ENCODE measurements at places on chromosomes 2 and 18.

DNA sequence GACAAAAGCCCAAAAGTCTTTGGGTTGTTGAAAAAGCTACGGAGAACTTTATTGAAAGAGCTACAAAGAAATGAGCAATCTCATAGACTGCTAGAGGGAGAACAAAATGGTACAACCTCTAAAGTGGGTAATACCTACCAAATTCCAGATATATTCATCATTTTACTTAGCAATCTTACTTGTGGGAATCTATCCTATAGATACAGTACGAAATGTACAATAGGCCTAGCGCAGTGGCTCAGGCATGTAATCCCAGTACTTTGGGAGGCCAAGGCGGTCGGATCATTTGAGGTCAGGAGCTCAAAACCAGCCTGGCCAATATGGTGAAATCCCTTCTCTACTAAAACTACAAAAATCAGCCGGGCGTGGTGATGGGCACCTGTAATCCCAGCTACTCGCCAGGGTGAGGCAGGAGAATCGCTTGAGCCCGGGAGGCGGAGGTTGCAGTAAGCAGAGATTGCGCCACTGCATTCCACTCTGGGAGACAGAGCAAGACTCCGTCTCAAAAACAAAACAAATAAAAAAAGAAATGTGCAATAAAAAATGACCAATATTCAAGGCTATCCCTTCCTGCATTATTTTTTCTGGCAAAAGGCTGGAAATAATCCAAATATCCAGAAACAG, 10.1 kb downstream of the EXOC6B start:
- no peak for DNase-seq

DNA sequence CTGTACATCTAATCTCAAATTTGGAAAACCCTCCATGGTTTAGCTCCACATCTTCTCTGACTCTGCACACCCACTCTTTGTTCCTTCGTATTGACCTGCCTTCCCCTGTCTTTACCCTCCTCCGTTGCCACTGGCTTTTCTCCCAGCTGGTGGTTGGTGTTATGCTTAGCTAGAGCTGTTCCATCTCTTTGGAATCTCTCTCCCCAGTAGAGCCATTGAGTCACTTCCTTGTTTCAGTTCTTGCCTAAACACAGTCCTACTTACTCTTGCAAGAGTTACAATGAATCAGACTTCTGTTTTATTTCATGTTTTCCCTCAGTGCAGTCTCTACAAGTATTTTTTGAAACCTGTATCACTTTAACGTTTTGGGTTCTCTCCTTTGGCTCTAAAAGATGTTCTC, 263.9 kb downstream of the LTBP1 start:
- DNase-seq: no peak

DNA sequence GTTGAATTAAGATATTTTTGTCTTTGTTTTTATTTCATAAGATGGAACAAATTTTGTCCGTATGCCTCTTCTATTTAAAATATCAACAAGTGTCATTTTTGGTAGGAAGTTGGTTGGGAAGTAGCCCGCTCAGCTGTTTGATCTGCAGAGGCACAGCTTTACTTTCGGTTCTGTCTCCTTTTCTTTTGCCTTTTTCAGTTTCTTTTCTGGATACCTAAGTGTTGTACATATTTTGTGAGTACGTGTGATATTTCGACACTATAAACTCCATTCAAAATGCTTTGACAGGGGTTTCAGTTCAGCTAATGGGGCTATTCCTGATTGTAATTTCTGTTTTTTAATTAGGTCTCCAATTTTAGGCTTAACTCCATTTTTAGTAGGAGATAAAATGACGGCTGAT, 1785.0 kb upstream of the LRRTM1 start:
- no peak for DNase-seq

- no peak for DNase-seq
These were observed 36.6 kb upstream of the PPP1R1C start for GRCh38 chr2:181949047-181949446.

GRCh38 chr18:1011349-1011748, 106.7 kb downstream of the ADCYAP1 start:
- no peak for DNase-seq

DNA sequence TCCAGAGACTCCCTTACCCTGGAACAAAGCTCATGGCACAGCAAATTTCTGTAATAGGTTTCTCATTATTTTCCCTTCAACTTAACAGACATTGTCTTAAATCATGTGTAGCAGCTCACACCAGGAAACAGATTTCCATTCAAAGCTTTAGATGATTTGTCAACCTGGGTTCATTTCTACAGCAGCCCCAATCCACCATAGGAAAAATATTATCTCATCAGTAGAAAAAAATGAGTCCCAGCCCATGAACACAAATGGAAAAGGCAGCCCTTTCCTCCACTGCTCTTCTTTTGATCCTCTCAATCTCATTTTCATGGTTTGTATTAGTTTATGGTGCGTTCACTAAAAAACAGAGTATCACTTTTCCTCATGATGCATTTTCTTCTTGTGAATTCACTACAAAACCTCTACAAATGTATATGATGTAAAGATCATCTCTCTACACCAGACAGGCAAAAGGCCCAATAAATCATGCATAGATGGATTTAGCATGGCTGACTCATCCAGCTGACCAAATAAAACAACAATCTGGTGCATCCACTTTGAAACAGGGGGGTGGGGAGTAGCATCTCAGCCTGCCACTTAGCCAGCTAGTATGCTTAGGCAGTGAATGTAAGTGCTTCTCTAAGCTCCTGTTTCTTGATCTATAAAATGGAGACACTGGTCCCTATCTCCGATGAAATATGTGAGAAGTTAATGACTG, 78.6 kb downstream of the SATB2 start:
- DNase-seq: no peak

GRCh38 chr2:185299867-185300266, 438.7 kb upstream of the FSIP2 start:
- DNase-seq: no peak

- DNase-seq: no peak
These were observed 82.6 kb upstream of the FOSL2 start for GRCh38 chr2:28310107-28310506.

DNA sequence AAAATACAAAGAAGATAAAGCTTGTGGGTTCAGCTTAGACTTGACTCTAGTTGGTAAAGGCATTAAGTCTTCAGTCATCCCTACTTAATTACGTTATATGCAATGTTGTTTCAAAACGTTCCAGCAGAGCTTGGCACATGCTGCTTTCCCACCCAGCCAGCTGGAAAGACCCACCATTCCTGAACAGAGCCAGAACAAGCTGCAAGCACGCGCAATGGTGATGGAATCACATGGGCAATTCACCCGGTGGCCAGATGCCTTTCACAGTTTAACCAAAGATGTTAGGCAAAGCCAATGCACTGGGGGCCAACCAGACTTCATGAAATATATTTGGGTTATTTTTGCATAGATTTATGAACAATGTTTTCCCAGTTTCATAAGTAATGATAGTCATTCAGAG, 123.4 kb upstream of the CDH20 start:
- no peak for DNase-seq

GRCh38 chr2:184367211-184367610, 231.1 kb upstream of the ZNF804A start:
- no peak for DNase-seq

DNA sequence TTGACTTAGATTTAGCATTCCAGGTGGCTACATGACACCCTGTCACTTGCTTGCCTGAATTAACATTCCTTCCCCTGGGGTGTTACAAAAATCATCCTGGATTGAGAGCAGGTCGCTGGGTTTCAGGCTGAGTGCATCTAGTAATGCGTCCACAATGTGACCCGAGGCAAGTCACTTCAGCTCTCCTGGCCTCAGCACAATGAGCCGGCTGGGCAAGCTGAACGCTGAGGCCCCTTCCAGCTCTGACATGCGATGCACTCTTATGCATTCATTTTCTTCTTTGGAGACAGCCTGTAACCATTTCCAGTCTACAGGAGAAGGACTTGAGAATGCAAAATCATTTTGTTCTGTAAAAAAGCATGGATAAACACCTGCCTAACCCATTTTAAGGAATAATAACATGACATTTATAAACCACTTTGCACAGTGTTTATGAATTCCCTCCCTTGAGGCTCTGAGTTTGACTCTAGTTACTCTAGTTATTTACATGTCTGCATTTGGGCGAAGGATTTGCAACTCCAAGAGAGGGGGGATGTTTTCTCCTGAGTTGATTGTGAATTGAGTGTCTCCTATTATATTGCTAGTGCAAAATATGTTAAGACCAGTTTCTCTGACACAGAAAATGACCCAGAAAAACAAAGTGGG, 63.0 kb upstream of the CPO start:
- no peak for DNase-seq

GRCh38 chr2:65456886-65457285, 24.5 kb upstream of the SPRED2 start:
- no peak for DNase-seq

GRCh38 chr2:13515254-13515653, 798.5 kb downstream of the TRIB2 start:
- DNase-seq: no peak

DNA sequence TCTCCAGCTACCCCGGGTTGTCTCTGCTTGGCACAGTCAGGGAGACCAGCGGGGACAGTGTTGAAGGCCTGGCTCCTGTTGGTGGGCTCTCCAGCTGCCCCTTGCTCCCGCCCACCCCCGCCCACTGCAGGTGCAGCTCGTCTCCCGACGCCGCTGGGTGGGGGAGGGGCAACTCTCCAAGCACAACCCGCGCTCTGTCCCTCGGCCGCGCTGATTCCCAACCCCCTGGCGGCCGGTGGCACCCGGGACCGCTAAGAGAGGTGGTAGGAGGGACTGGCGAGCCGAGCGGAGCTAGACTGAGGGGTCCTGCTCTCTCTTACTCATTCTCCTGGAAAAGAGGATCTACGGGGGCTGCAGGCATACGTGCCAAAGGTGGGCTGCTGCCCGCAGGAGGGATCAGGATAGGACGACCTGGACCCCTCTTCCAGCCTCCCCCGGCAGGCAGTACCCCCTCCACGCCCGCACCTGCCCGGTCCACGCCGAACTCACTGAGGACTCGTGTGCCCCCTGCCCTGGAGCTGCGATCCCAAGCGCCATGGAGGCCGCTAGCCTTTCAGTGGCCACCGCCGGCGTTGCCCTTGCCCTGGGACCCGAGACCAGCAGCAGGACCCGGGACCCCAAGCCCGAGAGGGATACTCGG, 44.5 kb downstream of the DDX18 start:
- DNase-seq: no peak

DNA sequence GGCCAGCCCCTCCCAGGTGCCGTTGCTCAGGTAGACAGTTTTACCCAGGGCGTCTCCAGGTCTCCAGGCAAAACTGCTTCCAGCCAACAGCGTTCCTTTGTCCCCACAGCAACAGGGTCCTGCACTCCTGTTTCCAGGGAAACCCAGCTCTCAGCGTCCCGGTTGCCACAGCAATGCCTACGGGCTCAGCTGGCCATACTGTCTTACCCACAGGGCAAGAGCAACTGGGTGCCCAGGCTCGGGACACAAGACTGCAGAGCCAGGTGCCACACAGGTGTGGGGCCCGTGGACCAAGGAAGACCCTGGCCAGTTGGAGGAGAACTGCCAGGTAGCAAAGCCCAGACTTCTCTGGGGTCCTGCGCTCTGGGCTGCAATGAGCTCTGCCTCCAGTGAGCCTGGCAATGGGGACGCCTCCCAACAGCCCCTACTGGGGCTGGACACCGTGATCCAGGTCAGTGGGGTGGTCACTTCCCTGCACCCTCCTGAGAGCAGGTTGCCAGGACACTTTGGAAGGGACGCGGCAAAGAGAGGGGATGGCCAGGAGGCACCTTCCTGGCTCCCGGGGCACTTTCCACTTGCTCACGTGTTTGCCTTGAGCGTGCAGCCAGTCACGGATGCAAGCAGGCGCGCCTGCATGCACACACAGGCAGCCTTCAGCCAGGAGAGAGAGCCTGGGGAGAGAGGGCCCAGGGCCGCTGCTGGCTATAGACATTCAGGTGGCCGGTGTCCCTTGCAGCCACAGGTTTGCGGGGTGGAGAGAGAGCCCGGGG, at the start of gene CROCC2:
Gene CROCC2 (plus strand): TSS at position 196 of the 770 bp plus-strand sequence. CDS start 178 bp downstream, at position 374.
- DNase-seq: no peak

DNA sequence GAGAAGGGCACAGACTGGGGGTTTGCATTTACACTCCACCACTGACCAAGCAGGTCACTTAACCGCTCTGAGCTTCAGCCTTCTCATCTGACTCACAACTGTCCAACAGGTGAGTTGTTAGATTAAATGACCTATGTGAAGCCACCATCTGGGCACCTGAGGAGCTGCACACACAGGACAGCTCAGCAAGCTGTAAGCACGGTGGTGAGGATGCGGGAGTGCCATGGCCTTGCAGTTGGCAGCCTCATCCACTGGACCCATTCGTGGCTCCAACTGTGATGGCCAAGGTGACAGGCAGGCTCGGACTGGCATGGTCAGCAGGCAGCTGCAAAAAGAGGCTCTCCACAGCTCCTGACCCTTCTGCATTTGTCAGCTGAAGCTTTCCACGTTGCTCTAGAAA, 23.3 kb upstream of the AMMECR1L start:
- no peak for DNase-seq

GRCh38 chr2:130302164-130302886, 40.4 kb upstream of the IMP4 start:
- DNase-seq: no peak

GRCh38 chr18:35141567-35142274, 99.1 kb upstream of the ZNF397 start:
- no peak for DNase-seq

- no peak for DNase-seq
These were observed 144.7 kb downstream of the GLI2 start for GRCh38 chr2:120880381-120880780.

DNA sequence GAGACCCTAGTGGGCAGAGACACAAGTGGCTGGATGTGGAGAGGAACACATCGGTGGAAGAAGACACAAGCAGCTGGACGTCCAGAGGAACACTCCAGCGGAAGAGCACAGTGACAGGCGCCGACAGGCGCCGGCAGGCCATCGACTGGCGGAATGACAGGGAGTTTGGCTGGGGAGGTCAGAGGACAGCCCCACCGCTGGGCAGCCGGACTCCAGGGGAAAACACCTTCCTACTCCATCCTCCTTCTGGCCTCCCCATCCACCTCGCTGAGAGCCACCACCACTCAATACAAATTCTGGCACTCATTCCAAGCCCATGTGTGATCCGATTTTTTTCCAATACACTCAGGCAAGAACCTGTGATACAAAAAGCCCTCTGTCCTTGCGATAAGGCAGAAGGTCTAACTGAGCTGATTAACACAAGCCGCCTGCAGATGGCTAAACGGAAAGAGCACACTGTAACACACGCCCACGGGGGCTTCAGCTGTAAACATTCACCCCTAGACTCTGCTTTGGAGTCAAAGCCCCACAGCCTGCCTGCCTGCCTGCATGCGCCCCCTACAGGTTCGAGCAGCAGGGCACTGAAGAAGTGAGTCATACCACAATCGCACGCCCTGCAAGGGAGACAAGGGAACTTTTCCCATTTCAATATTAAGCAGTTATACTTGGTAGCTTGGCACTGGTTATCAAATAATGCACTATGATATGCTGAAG, 50.2 kb upstream of the LRP1B start:
- DNase-seq: no peak

All from activated T-helper 1 cell treated with anti-CD3 and anti-CD28 coated beads, Interleukin-2, amount 50 U/mL, for 16 hours (primary cell).